Endothelial cell (in vitro differentiated cells): ENCODE measurements at places on chromosomes 12 and 14.

GRCh38 chr12:81888106-81888740 lies 129.1 kb upstream of the PPFIA2 start:
- DNase-seq, result no peak

- no peak for DNase-seq
These were observed 135.9 kb downstream of the PAH start for GRCh38 chr12:102781117-102781516.

GRCh38 chr12:64679487-64680001 lies 69.2 kb downstream of the RASSF3 start:
- no peak for DNase-seq

DNA sequence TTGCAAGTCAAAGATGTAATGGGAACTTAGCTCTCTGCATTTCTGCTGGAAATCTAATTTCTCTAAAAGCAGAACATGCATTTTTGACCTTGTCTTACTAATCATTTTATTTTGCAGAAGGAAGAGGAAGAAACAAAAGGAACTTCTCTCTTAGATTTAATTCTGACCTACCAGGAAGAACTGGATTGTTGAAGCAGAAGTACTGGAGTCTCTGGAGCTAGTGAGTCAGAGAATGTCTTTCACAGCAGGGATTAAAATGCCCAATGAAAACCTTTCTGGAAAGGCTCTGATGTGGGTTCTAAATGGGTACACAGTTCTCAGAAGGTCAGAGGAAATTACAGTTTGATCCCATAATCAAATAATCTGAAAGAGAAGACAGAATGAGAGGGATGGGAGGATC lies 70.8 kb upstream of the GNG2 start:
- DNase-seq, result no peak

- DNase-seq, result no peak
These were observed 5.8 kb downstream of the PPP1R12A start for GRCh38 chr12:79929065-79929464.

GRCh38 chr12:50024805-50025186 lies 498 bp downstream of the RACGAP1 start:
- no peak for DNase-seq

GRCh38 chr14:70893062-70893845 lies 14.0 kb upstream of the PCNX1 start:
- DNase-seq, result no peak

- no peak for DNase-seq
These were observed 79.7 kb downstream of the RFLNA start for GRCh38 chr12:124374567-124374966.

DNA sequence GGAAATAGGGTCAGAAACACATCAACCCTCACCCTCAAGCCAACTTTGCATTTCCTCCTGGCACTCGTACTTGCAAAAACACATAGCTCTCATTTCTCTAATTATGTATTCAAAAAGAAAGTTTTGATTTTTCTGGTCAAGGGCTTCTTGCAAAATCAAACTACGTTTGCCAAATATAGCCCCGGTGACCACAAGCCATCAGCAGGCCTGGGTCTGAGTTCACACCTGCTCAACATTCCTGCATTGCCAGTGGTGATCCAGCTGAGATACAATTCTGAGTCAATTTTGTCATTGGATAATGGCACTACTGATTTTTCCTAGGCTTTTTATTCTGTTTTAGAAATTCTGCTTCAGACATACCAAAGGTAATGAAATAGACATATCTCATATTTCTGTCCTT lies 10.7 kb upstream of the BHLHE41 start:
- DNase-seq, result no peak

DNA sequence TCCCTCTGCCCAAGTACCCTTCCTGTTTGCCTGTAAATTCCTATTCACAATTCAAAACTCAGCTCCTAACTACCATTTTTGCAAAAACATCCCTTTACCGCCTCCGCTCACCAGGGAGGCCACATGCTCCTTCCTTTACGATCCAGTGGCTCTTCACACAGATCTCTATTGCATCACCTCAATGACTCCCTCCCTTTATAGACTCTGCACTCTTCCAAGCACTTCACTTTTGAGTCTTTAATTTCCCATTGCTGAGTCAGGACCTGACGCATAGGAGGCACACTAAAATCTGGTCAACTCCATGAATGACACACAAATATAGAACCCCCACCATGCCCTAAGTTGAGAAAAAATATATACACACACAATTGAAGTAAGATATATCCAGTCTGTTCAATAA lies 45.9 kb downstream of the PPP1R13B start:
- DNase-seq, result no peak

GRCh38 chr12:79267580-79267979 lies 403.0 kb downstream of the SYT1 start:
- DNase-seq, result no peak
